ENCODE measurements at places on chromosomes 5 and 9.

GRCh38 chr5:115815006-115815692 is 1.3 kb downstream of the CDO1 start:
- DNase-seq, result no peak

DNA sequence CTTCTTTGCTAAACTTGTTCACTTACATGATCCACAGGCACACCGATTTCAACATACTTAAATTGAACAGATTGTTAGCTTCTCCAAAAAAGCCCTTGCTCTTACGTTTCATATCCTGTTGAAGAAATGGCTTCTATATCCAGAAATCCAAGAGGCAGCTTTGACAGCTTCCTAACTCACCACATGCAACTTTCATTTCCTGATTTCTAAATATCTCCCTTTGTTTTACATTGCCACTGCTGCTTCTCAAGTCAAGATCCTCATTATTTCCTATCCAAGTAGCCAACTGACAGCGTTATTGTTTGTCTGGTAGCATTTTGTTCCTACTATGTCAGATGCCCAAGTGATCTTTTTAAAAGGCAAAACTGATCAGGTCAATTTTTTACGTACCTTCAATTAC is 913.2 kb upstream of the TYRP1 start:
- DNase-seq, result no peak

DNA sequence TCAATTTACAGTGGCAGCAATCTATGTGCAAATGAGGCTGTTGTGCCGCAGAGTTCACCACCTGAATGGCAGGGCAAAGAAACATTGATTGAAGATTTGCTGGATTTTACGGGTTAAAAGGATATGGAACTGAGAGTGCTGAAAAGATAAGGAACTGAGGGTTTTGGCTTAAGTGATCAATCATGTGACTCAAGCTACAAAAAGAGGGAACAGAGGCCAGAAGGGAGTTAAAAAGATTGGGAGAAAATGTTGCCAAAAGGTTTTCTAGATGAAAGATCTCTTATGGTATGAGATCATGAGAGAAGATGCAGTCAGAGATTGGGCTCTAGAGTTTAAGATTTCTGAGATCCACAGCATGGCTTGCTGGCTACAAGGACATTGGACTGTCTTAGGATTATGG is 7.9 kb upstream of the RIMOC1 start:
- DNase-seq, result no peak

DNA sequence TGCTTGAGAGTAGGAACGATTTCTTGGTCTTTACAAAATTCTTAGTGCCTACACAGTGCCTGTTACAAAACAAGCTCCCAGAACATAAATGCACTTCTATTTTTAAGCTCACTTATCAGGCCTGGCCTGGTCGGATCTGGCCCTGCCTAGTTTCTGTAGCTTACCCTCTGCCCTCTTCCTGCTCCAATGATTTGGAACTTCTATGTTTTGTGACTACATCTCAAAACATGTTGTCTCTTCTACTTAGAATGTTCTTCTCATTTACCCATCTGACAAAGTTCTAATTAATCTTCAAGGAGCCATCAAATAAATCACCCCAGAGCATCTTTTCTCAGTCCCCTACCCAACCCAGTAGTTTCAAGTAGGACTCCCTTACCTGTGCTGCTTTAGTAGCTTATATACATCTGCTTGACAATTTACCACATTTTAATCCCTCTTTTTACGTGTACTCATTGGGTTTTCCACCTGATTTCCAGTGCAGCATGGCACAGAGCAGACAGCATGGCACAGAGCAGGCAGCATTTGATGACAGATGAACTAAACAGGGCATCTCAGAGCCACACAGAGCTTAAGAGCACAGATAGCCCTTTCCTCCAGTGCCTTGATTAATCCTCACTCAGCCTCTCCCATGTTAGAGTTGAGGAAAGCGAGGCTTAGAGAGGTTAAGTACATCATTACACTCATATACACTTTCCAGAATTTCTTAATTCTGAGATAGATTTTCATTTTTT is 171.9 kb downstream of the MAPKAP1 start:
- DNase-seq, result no peak

DNA sequence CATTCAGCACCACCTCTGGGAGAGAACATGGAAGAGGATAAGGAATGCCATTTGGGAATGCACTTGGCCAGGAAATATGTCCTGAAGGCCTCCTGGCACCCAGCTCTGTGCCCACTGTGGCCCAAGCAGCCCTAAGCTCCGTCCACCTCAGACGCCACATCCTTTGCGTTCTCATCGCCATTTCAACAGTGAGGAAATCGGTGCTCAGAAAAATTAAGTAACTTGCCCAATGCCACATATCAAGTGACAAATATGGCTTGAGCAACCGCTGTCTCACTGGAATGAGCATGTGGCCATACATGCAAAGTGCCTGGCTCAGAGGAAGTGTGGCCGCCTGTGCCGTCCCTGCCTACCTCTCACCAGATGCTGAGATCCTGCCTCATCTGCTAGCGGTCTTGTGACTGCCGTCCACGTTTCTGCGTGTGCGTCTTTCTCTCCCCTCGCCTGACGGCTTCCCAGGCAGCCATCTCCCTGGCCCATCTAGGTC is 984 bp upstream of the DOK3 start:
- no peak for DNase-seq

DNA sequence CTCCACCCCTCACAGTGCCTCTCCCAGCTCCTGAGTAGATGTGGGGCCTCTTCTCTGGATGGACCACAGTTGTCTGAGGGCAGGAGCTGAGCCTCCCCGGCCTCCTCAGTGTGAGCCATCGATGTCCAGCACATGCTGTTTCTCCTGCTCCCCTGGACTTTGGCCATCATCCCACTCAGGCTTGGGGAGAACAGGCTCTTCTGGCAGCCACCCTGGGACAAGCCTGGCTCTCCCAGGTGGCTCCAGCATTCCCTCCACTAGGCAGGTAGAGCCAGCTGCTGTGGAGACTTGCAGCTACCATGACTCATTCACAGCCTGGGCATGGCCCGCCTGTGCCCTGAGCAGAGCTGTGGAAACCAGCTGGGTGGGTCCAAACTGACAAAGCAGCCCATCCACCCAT is 77.0 kb downstream of the CSNK1A1 start:
- no peak for DNase-seq

- no peak for DNase-seq
These were observed 8.6 kb downstream of the SUSD3 start for GRCh38 chr9:93066978-93067603.

DNA sequence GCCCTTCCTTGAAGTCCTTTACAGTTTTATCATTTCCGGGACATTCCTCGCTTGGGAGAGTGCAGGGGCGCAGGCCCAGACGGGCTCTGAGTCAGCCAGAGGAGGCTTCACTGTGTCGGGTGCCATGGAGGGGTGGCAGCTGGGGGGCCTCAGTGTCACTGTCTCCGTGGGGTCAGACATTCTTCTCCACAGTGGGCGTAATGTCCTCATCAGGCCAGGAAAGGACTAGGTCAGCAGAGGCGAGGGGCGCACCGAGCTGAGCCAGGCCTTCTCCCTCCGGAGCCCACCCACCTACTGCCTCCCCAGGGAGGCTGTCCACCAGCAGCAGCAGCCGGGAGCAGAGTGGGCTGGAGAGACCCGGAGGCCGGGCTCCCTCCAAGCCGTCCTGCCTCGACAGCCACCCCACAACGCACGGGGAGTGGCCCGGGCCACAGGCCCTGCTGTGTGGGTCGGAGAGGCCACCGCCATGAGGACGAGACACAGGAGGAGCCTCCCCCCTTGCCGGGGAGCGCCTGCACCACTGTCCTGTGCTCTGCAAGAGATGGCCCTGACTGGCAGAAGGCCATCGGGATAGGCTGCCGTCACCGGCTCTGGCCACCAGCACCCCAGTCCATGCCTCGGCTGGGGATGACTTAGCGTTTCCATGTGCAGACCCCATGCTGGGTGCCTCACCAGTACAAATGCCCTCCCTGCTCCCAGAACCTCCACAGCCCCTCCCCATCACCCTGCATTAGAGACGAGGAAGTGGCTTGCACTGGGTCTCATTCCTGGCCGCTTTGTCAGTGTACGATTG is 26.5 kb downstream of the SARDH start:
- DNase-seq, result no peak

GRCh38 chr5:43396762-43397304 is 15.4 kb downstream of the CCL28 start:
- peak; percentile 14 for DNase-seq

DNA sequence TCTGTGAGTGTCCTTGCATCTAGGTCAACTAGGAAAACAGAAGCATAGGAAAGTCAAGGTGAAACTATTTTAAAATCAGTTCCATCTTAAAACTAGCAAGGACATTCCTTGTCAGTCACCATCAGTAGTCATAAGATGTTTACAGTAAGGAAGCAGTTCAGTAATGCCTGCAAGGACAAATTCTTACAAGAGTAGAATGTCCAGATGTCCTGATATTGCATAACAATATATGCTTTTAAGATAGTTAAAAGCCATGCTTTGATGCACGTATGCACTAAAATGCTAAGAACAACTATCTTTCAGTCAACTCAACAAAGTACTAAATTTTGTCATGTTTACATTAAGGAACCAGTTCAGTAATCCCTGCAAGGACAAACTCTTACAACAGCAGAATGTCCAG is 11.3 kb upstream of the SVEP1 start:
- no peak for DNase-seq

GRCh38 chr9:110799396-110799795 is 130.8 kb downstream of the MUSK start:
- DNase-seq, result no peak

- DNase-seq, result no peak
These were observed 17.0 kb downstream of the NIPSNAP3B start for GRCh38 chr9:104780796-104781395.

DNA sequence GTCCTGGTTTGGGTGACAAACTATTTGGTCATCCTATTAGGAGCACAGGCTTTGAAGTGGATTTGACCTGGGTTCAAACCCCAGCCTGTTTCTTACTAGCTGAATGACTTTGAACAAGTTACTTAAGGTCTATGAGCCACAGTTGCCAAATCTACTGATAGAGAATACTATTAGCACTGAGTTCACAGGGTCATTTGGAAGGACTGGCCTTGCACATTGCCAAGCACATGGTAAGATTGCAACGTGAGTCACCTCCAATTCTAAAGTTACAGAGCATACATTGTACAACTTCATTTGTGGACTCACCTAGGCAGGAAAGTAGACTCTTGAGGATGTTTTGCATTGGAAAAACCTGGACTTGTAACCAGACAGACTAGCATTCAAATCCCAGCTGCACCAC is 38.9 kb downstream of the MFAP3 start:
- DNase-seq, result no peak

- no peak for DNase-seq
These were observed 80.8 kb downstream of the ZNF608 start for GRCh38 chr5:124665625-124666024.

DNA sequence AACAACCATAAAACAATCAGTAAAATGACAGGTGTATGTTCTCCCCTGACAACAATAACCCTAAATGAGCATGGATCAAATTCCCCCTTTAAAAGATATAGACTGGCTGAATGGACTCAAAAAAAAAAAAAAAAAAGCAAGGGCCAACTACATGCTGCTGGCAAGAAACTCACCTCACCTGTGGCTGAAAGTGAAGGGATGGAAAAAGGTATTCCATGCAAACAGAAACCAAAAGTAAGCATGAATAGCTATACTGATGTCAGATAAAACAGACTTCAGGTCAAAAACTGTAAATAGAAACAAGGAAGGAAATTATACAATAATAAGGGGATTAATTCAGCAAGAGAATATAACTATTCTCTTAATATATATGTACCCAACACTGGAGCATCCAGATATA is 54.2 kb upstream of the SSBP2 start:
- DNase-seq, result no peak

DNA sequence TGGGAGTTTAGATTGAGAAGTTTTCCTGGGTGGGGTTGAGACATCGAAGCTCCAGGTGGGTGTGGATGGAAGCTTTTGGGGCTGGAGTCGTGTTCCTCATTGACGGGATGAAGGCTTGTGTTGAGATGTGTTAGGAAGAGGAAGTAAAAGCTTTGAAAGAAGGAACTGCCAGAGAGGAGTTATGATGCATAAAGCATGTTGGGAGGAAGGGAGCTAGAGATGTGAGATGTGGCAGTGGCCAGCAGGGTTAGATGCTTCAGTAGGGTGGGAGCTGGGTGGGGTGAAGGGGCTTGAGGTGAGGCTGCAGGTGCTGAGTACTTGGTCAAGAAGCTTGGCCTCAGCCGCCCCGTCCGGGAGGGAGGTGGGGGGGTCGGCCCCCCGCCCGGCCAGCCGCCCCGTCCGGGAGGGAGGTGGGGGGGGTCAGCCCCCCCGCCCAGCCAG is 56.7 kb downstream of the HSPA4 start:
- no peak for DNase-seq
